ENCODE measurements at places on chromosomes 3 and 15. TPM values are rescaled to one million over a fixed set of nuclear protein-coding genes. Genes with fewer than 3 reads are reported as not detected.

The FAM3D gene
- total RNA-seq, result not detected

The PLXNB1 gene
- 216 TPM for total RNA-seq

The MORC1 gene
- not detected for total RNA-seq

The ACAD9 gene
- total RNA-seq, result 57.5 TPM

The AP3B2 gene
- total RNA-seq, result 0.90 TPM

The GOLGA6B gene
- not detected for total RNA-seq

The CYP11A1 gene
- total RNA-seq, result 2.4 TPM

The UPK1B gene
- not detected for total RNA-seq

The NR1I2 gene
- 0.87 TPM for total RNA-seq

The CLRN1 gene
- total RNA-seq, result not detected

The EIF4A2 gene
- 465 TPM for total RNA-seq

The PGBD4 gene
- 1.7 TPM for total RNA-seq
